ENCODE measurements at places on chromosomes 12 and 14. TPM values are rescaled to one million over a fixed set of nuclear protein-coding genes. Genes with fewer than 3 reads are reported as not detected.

The VRTN gene
- 0.03 TPM for total RNA-seq

The C12orf50 gene
- total RNA-seq: not detected

The KLRF1 gene
- total RNA-seq: not detected

The DYNLL1 gene
- 585 TPM for total RNA-seq

The CD163 gene
- total RNA-seq: not detected

The KRT6B gene
- not detected for total RNA-seq

The KRT83 gene
- 5.7 TPM for total RNA-seq

The ANAPC7 gene
- total RNA-seq: 50.7 TPM

The KRT73 gene
- not detected for total RNA-seq

The CYP46A1 gene
- 0.09 TPM for total RNA-seq

The MGST1 gene
- 754 TPM for total RNA-seq

The SLC8A3 gene
- not detected for total RNA-seq

The C12orf43 gene
- 22.8 TPM for total RNA-seq

Measured in A549 treated with Hydrocortisone at 1 μM for 4 hours (cell line).